ENCODE measurements at places on chromosomes 2 and 18.

DNA sequence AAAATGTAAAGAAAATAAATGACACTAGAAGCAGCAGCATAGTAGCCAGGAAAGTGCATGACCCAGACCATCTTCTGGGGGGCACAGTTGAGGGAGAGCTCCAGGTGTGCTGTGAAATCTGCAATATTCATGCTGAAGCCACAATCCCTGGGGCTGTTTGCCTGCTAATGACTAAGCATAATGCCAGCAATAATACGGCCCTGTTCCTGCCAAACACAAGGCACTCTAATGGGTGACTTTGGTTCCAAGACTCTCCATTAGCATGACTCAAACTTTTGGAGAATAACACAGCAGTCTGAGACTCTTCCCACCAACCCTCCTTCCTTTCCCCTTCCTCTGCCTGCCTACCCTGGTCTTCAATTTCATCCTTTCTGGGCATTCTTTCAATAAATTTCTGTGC lies 77.9 kb upstream of the DOCK10 start:
- DNase-seq, result no peak

DNA sequence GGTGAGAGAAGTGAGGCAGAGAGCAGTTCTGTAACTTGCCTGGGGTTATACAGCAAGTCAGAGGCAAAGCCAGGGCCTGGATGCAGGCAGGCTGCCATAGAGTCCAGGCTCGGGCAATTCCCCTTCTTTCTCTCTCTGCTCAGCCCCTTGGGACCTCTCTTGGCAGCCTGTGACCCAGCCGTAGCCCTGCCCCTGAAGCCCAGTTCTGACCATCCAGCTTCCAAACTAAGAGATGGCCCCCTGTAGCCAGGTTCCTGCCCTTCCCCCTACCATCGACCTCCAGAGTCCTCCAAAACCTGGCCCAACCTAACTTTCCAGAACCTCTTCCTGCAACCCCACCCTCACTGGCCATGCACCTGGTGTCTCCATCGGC lies 201.2 kb downstream of the CTIF start:
- no peak for DNase-seq

DNA sequence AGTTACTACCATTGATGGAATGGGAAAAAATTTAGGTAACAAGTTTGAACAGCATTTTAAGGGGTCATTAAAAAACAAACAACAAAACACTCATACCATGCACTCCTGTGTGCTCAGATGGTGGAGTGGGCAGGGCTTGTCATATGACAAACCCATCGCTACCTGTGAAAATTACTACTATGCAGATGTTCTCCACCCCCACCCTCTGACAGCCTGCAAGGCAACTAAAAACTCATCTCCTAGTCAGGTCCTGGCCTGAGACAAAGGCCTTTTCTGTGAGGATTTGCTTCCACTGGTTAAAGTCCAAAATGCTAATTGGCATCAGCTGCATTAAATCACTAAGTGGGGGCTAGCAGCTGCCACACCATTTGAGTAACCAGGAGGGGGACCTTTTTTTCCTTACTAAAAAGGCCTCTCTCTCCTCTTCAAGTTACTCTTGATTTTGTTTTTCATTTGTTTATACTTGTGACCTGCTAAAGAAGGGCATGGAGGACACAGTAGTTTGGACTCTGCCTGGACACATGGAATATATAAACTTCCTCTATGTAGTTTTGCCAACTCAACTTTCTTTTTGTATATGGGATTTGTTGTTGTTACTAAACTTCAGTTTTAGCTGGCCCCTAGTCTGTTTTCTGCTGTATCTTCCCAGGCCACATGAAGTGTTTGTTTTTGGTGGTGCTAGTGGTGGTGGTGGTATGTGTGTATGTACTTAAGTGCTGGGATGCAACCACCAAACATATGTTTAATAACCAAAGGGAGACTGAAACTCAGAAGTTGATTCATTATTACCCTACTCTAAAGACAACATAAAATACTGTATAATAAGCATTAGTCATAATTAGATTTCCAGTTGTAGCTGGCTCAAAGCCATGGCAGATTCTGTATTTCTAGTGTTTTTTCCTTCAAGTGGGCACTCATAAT lies 121.3 kb downstream of the MAP4K4 start:
- no peak for DNase-seq

DNA sequence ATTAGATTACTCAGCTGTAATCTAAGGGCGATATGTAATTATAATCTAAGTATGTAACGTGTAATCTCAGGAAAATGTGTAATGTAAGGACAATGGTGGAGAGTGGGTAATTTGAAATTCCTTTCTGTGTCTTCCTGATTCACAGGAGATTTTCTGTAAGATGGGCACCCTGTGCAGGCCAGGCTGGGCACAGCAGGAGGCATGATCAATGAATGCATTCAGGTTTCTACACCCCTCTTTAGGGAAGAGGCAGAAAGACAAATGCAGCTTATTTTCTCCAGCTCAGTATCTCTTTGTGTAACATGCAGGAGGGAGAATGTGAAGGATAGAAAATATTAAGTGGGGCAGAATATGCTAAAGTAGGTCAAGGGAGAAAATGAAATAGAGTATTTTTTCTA lies 320.1 kb downstream of the PIK3C3 start:
- DNase-seq, result no peak

DNA sequence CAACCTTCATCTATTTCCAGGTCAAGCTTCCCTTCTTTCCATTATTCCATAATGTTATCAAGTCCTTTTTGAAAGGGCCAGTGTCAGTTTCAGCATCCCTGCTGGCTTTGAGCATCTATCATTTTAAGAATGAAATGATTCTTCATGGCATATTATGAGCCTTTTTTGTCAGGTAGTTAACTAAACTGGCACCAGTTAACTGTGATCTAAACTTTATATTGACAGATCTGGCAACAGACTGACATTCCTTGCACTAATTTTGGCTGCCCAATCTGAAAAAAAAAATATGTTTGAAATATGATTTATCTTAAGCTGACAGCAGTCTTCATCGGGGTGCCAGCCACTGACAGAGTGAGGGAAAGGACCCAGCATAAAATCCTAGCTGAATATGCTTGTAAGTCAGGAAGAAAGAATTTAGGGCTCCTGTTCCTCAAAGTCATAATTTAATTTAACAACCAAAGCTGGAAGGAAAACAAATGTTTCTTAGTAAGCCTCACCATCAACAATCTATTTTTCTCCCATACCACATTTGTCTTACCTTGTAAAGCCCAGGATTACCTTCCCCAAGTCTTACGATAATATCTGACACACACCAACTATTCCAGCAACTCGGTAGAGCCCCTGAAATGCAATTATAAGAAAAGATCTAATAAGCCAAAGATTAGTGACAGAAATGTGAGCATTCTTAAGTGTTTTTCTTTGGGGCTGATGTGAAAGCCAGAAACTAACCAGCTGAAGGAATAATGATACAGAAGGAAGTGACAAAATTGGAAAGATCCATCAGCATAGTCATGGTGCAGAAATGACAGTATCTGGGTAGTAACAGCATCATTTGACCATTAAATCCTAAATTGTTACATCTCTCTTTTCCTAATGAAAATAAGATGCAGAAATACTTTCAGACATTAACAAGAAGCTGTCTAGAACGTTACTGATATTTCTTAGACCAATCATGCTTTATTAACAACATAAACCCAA lies 228.1 kb downstream of the RBM43 start:
- no peak for DNase-seq

DNA sequence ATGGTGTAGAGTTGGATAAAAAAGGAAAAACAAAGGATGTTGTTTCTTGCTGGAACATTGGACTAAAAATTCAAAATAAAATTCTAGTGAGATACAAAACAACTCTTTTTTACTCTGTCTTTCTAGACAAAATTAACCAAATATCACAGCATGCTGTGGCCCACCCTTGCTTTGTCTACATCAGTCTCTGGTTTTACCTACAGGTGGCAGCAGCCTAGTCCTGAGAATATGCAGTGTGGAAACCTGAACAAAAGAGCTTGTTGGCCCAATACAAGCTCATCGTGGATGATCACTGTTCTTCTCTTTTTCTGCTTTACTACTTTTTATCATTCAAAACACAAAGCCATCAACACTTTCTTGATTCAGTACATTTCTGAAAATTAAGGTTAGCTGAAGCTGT lies 210.4 kb downstream of the CDH19 start:
- peak; percentile 23 for DNase-seq

DNA sequence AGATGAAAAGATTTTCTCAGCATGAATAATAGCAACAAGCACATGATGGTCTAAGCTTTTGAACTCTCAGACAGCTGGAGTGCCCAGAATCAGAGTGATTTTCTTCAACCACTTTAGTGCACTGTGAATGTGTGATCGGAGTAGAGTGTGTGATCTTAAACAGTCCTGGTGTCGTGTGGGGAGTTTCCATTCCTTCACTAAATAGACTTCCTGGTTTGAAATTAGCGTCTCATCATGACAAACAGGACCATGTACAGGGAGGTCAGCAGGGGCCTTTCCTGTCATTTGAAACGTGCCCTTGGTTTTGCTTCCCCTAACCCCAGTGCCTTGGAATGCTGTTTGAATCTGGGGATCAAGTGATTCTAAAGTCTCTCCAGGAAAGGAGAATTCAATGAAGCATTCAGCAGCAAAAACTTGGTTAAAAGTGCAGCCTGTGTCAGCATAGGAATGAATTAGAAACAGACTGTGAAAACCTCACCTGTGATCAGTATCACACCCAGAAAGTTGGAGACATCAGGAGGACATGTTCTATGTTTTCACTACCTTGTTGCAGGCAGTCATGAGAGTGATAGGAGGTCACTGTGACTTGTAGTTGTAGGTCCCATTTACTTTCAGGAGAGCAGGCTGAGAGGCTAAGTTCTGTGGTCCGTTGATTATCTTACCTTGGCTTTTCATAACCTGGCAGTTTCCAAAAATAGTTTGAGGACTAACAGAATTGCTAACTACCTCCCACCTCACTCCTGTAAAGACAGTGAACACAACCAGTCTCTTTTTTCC lies 400.3 kb downstream of the MTX2 start:
- no peak for DNase-seq

DNA sequence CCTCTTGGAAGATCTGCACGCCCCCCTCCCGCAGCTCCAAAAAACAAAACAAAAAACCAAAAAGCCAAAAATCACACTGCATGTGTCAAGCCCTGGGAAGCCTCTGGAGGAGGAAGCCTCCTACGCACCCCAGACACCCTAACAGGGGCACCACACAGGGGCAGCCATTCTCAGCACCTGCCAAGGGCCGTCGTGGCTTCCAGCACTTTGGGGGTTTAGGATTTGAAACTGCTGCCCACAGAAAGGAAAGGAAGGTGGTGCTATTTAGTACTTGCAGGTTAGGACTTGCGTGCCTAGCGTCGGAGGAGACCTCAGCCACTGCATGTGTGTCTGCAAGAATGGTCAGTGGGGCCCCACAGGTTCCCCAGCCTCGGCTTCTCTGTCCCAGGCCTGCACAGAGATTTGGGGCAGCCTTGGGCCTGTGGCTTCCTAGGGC lies 419 bp upstream of the GPR55 start:
- DNase-seq, result no peak

DNA sequence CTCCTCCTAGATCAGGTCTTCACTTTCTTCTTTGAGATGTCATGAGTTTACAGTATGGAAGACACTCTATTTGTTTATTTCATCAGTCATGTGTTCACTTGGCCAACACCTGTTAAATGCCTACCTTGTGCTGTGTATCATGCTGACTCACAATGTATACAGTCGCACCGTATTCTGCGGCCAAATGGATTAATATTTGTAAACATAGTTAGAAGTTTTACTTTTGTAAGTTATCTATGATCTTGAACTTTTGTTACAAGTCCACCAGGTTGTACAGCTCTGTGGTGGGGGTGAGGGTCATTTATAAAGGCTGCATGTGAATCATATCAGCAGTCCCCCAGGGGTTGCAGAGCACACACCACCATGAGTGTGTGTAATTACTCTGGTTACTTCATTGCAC lies 408.7 kb upstream of the NRP2 start:
- DNase-seq, result no peak

DNA sequence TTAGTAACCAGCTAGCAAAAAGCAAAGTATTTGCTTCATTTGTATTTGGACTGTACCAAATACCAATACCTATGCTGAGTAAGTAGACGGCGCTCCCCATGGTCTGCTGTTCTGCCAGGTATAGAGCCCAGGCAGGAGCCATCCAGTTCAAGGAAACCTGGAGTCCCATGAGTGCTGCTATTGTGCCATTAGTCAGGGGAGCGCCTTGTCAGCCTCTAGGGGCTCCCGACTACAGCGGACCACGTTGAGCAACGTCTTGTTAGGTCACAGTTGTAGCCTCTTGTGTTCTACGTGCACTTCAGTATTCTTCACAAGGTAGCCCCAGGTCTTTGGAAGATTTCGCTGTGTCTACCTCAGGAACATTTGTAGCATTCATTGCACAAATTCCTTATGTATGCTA lies 21.6 kb upstream of the SLC9A2 start:
- no peak for DNase-seq
